Kidney (tissue), 22 donors: ENCODE measurements at places on chromosomes 7 and 10. TPM values are rescaled to one million over a fixed set of nuclear protein-coding genes. Genes with fewer than 3 reads are reported as not detected.

- no peak overlapping the region for H3K4me3 ChIP-seq
- no peak for DNase-seq
- H3K27ac ChIP-seq: no peak overlapping the region
- no peaks in the 10 kb centered on the region for H3K27me3 ChIP-seq
- peaks cover 5% of the 10 kb centered on the region for H3K4me1 ChIP-seq
Observed at GRCh38 chr10:92571649-92572048, 2.2 kb downstream of the IDE start.

MBLAC1 gene
- total RNA-seq: 2.4 TPM

DNA sequence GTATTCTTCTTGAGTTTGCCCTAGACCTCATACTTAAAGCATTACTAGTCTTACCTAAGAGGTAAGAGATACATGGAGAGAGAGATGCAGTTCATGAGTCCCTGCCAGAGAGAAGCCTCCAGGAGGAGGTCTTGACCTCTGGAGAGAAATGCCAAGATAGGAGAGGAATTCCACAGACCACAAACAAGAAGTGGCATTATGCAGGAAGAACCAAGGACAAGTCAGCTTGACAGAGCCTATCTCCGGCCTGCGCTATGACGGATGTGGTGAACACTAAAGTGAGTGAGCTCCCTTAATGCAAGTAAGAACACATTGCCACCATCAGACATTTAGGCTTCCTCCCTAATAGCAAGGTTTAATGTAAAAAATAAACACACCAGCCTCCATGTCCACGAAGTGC lies 27.9 kb upstream of the COL1A2 start:
- no peaks in the 10 kb centered on the region for H3K36me3 ChIP-seq
- no peak overlapping the region for H3K27ac ChIP-seq
- H3K4me3 ChIP-seq: no peak overlapping the region
- DNase-seq: no peak
- H3K27me3 ChIP-seq: no peaks in the 10 kb centered on the region

HECW1 gene
- total RNA-seq: 0.50 TPM

RGR gene
- total RNA-seq: not detected

PSD gene
- total RNA-seq: 2.2 TPM

CHRM2 gene
- not detected for total RNA-seq

- H3K27me3 ChIP-seq: no peaks in the 10 kb centered on the region
- no peak overlapping the region for H3K27ac ChIP-seq
- no peaks in the 10 kb centered on the region for H3K4me1 ChIP-seq
- no peak overlapping the region for H3K4me3 ChIP-seq
- H3K36me3 ChIP-seq: no peaks in the 10 kb centered on the region
Observed at GRCh38 chr7:79590391-79590790, 136.9 kb upstream of the MAGI2 start.

- no peaks in the 10 kb centered on the region for H3K36me3 ChIP-seq
- H3K4me3 ChIP-seq: no peak overlapping the region
- H3K27ac ChIP-seq: no peak overlapping the region
- no peaks in the 10 kb centered on the region for H3K4me1 ChIP-seq
Observed at GRCh38 chr10:62666275-62666674, 138.2 kb upstream of the ADO start.

GRCh38 chr7:80089366-80089765 lies 45.3 kb upstream of the GNAI1 start:
- no peaks in the 10 kb centered on the region for H3K36me3 ChIP-seq
- H3K4me3 ChIP-seq: no peak overlapping the region
- DNase-seq: no peak
- no peak overlapping the region for H3K27ac ChIP-seq
- H3K27me3 ChIP-seq: no peaks in the 10 kb centered on the region

- H3K4me1 ChIP-seq: peaks cover 20% of the 10 kb centered on the region
- peak overlapping the region; percentile 32 for H3K27ac ChIP-seq
- H3K27me3 ChIP-seq: no peaks in the 10 kb centered on the region
- no peaks in the 10 kb centered on the region for H3K36me3 ChIP-seq
- DNase-seq: peak; percentile 69
- no peak overlapping the region for H3K4me3 ChIP-seq
Observed at GRCh38 chr10:29635711-29636144, 957 bp upstream of the SVIL start.

- H3K36me3 ChIP-seq: no peaks in the 10 kb centered on the region
- no peak overlapping the region for H3K27ac ChIP-seq
- no peak overlapping the region for H3K4me3 ChIP-seq
- no peak for DNase-seq
Observed at GRCh38 chr10:9012312-9012711, 957.8 kb downstream of the GATA3 start.

DNA sequence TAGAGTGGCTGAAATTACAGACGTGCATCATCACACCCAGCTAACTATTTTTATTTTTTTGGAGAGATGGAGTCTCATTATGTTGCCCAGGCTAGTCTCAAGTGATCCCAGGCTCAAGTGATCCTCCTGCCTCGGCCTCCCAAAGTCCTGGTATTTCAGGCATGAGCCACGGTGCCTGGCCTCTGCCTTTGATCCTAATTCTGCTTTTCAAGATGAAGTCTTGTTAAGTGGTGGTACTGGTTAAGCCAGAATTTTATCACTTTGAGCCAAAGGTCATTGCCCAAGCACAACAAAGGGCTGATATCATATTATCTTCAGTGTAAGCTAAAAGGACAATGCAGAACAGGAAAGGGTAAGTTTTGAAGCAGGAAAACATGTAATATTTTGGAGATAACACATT lies 64.2 kb downstream of the MYOF start:
- no peak overlapping the region for H3K27ac ChIP-seq
- H3K4me3 ChIP-seq: no peak overlapping the region
- H3K36me3 ChIP-seq: no peaks in the 10 kb centered on the region
- peaks cover 6% of the 10 kb centered on the region for H3K4me1 ChIP-seq
- DNase-seq: no peak

GRCh38 chr10:78532480-78533042 lies 498.9 kb downstream of the RPS24 start:
- H3K27me3 ChIP-seq: no peaks in the 10 kb centered on the region
- no peaks in the 10 kb centered on the region for H3K36me3 ChIP-seq
- no peak overlapping the region for H3K4me3 ChIP-seq

GRCh38 chr10:27741173-27742091 lies 4.2 kb downstream of the MKX start:
- peaks cover 20% of the 10 kb centered on the region for H3K4me1 ChIP-seq
- no peak overlapping the region for H3K27ac ChIP-seq
- no peaks in the 10 kb centered on the region for H3K36me3 ChIP-seq
- H3K4me3 ChIP-seq: no peak overlapping the region
- peaks cover 36% of the 10 kb centered on the region for H3K27me3 ChIP-seq
